Activated T-helper 1 cell treated with anti-CD3 and anti-CD28 coated beads, Interleukin-12 subunit alpha, Interleukin-12 subunit beta, Interleukin-2, Interleukin-4 antibody, amounts not matched to agents 30 ng/mL and 10 ng/mL and 1 ng/mL, durations not matched to agents 14 hours and 24 hours and 36 hours (primary cell): ENCODE measurements at places on chromosomes 12 and 14.
A peak's percentile ranks its signal among the peaks of the same experiment; 100 is the strongest.

GRCh38 chr12:6337958-6338433 lies 3.9 kb downstream of the TNFRSF1A start:
- H3K4me3 ChIP-seq = no peak overlapping the region
- DNase-seq = no peak
- H3K27me3 ChIP-seq = no peaks in the 10 kb centered on the region

GRCh38 chr12:12501121-12501520 lies 61.5 kb downstream of the DUSP16 start:
- H3K36me3 ChIP-seq = peaks cover 27% of the 10 kb centered on the region
- H3K27me3 ChIP-seq = no peaks in the 10 kb centered on the region
- H3K4me3 ChIP-seq = peak overlapping the region; percentile 34

DNA sequence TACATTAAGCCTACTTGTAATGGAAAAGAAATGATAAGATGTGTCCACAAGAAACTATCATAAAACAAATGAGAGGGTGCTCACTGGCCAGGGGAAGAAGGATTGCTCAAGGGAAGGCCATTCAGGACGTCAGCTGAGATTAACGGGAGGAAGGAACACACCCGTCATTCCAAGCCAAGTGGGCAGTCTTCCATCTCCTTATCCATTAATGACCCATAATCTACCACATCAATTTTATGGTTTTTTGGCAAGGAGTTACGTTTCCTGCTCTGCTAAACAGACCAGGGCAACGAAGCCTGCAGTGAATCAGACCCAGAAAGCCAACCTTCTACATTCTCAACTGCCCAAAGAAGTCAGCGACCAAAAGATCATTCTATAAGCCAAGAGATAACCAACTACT lies 25.1 kb downstream of the PRKAB1 start:
- H3K36me3 ChIP-seq = peaks cover 7% of the 10 kb centered on the region
- DNase-seq = no peak
- no peak overlapping the region for H3K27ac ChIP-seq
- no peak overlapping the region for H3K4me3 ChIP-seq

DNA sequence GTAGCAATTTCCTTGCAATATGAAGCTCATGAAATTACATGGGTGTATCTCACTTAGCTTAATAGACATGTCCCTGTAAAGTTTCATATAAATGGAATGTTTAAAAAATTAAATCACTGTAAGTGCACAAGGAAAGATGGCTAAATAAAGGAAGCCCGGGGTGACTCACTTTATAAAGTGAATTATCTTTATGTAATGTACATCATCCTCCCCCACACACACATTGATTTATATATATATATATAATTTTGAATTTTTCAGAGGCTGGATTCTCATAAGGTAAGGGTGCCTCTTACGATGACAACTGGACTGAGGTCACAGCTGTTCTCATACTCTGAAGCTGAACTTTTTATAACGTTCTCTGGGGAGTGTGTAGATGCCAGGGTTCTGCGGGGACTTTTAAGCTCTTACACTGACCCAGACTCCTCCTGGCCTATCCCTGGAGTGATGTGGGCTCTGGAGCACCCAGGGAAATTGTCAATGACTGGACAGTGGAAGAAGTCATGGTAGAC lies 108.7 kb upstream of the HIF1A start:
- peaks cover 3% of the 10 kb centered on the region for H3K36me3 ChIP-seq
- peaks cover 3% of the 10 kb centered on the region for H3K27me3 ChIP-seq
- H3K4me3 ChIP-seq = no peak overlapping the region
- no peak for DNase-seq
